ENCODE measurements at places on chromosomes 2 and 18.
A peak's percentile ranks its signal among the peaks of the same experiment; 100 is the strongest.

DNA sequence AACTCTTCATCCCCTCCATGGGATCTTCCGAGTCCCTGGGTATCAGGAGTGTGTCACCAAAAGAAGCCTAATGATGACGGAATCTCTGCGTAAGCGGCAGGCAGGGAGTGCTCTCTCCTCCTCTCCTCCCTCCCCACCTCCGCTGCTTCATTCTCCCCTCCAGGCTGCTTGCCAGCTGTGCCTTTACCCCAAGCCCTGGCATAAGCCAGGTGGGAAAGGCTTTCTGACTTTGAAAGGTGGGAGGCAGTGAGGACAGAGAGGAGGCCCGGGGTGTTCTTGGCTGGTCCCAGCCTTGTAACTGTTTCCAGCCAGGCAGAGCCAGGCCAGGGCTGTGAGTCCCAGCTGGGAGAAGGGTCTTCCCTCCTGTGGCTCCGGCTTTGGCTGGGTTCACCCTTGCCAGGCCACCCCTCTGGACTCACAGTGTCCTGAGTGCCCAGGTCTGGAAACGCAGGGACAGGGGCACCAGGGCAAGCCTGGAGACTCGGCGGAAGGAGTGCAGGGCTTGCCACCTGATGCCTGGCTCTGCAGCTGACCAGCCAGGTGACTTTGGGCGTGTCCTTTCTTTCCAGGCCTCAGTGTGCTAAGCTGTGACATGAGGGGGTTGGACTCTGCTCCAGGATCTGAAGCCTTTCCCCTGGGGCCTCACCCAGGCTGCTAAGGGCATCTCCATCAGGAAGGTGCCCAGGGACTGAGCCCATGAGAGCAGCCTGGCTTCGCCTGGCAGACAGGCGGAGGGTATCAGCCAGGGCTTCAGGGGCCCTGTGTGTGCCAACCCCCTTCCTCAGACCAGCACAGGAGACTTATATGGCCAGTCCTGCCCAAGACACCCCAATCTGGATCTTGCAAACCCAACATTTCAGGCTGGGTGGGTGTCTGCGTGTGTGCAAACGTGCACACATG, 32.7 kb upstream of the HPCAL1 start:
- DNase-seq, result no peak

- peak; percentile 5 for DNase-seq
Observed at GRCh38 chr2:192190474-192190873, 4.3 kb downstream of the TMEFF2 start.

- DNase-seq, result no peak
Observed at GRCh38 chr2:201233812-201234662, 26.3 kb upstream of the CASP8 start.

- DNase-seq, result no peak
Observed at GRCh38 chr2:188280811-188281222, 10.9 kb upstream of the GULP1 start.
